ENCODE measurements at places on chromosomes 4 and X. TPM values are rescaled to one million over a fixed set of nuclear protein-coding genes. Genes with fewer than 3 reads are reported as not detected.

Gene PPARGC1A
- not detected for total RNA-seq

Gene SNCA
- not detected for total RNA-seq

Gene CT45A3
- not detected for total RNA-seq

Gene COX7B2
- total RNA-seq, result not detected

Gene CNKSR2
- 19.9 TPM for total RNA-seq

Gene LINC00632
- not detected for total RNA-seq

Gene ENPEP
- total RNA-seq, result not detected

Gene MID1
- 0.31 TPM for total RNA-seq

DNA sequence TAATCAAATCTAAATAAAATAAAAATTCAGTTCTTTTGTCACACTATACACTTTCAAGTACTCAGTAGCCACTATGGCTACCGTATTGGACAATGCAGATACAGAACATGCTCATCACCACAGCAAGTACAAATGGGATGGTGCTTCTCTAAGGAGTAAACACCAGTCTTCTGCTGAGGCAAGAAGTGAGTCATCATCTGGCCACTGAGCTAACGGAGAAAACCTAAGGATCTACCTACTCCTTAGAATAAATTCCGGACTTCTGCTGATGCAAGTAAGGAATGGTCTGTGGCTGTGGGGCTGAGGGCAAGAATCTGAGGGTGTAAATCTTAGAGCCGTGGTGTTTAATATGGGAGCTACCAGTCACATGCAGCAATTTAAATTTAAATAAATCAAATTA lies 11.3 kb upstream of the RBMXL3 start:
- no peak for DNase-seq

GRCh38 chrX:13535376-13536165 lies 33.8 kb upstream of the EGFL6 start:
- DNase-seq, result no peak

DNA sequence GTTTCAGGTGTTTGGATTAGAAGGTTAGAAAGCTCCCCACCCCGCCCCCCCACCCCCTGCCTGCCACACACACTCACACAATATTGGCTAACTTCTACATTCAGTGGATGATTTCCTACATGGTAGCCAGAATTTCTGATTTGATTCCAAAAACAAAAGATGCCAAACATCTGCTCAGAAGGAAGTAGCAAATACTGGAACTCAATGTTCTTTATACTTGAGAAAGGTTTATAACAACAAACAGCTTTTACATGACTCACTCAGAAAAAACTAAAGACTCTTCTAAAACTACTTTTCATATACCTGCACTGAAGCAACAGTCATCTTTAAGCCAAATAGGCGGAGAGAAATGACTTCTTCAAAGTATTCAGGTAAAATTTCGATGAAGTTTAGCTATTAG lies 750.5 kb upstream of the POU3F4 start:
- DNase-seq, result no peak

GRCh38 chr4:11488657-11489452 lies 60.2 kb upstream of the HS3ST1 start:
- no peak for DNase-seq

- peak; percentile 6 for DNase-seq
Measured at GRCh38 chr4:122827879-122828601, 1.4 kb downstream of the FGF2 start.

DNA sequence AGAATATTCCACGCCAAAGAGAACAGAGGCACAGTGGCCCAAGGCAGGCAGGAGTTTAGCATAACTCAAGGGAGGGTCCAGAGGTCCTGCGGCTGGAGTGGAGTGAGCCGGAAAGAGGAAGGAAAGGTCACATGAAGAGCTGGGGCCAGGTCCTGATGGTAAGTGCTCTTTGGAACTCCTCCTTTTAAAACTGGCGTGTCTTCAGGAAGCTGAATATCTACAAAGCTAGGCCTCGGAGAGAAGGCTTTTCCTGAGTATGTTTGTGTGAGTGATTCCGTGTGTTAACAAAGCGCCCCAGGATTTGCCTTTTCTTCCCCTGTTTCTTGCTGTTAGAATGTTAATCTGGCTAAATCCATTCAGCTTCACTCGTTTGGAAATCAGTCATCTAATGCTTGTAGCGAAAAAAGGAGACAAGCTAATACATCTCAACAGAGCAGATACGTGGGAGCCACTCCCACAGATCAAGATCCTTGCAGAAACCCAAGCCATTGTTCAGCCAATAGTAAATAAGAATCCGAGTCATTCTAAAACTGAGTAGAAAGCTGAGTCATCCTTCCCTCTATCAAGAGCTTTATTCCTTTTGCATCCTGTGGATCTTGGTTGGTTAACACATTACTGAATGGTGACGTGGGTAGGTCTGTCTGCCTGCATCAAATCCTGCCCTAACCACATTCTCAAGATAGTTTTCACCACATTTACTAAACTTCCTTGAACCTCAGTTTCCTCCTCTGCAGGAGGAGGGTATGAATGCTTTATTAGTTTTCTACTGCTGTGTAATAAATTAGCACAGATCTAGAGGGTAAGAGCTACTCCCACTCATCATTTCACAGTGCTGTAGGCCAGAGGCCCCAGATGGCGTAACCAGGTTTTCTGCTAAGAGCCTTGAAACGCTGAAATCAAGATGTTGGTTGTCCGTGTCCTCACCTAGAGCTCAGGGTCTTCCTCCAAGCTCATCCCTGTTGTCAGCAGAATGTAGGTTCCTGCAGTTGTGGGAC lies 43.2 kb upstream of the RBM47 start:
- DNase-seq, result no peak

GRCh38 chrX:17496407-17496806 lies 121.4 kb downstream of the NHS start:
- DNase-seq, result no peak

DNA sequence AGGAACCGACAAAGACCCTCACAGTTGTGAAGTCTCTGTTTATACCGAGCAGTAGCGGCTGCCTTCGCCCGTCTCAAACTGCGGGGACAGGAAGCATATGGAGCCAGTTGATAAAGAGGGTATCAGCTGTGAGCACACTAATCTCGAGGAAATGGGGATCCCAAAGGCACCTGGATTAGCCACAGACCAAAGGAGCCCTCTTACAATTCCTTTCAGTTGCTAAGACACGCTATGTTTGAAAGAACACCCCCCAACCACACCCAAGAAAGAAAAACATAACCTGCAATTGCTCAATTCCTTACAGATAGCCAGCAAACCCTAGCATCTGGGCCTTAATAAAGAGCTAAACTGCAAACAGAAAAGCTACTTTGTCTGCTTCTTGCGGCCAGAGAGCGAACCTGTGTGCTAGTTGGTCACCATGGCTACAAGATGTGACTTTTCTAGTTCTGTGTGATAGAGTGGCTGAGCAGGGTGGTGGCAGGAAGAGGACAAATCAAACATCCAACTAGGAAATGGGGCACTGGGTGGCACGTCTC lies 23.3 kb upstream of the CHRNA9 start:
- peak; percentile 75 for DNase-seq

GRCh38 chr4:164783976-164784375 lies 30.0 kb downstream of the SMIM31 start:
- no peak for DNase-seq

GRCh38 chr4:10334506-10335028 lies 122.7 kb downstream of the ZNF518B start:
- DNase-seq, result no peak

DNA sequence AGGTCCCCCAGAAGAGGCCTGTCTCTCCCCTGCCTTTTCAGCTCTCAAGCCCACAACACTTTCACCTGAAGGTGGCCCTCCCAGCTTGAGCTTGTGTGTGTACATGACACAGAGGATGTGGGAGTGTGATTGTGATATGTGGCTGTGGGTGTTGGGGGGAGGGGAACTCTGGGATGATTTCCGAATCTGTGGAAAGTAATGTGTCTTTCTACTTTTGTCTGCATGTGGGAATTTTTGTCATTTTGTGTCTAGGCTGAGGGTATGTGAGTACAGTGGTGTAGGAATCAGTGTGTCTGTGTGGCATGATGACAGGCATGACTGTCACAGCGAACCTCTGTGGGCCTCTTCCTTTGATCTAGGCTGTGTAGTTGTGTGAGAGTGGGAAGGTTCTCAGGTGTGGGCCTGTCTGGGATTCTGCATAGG lies 6.4 kb downstream of the SYP start:
- no peak for DNase-seq

DNA sequence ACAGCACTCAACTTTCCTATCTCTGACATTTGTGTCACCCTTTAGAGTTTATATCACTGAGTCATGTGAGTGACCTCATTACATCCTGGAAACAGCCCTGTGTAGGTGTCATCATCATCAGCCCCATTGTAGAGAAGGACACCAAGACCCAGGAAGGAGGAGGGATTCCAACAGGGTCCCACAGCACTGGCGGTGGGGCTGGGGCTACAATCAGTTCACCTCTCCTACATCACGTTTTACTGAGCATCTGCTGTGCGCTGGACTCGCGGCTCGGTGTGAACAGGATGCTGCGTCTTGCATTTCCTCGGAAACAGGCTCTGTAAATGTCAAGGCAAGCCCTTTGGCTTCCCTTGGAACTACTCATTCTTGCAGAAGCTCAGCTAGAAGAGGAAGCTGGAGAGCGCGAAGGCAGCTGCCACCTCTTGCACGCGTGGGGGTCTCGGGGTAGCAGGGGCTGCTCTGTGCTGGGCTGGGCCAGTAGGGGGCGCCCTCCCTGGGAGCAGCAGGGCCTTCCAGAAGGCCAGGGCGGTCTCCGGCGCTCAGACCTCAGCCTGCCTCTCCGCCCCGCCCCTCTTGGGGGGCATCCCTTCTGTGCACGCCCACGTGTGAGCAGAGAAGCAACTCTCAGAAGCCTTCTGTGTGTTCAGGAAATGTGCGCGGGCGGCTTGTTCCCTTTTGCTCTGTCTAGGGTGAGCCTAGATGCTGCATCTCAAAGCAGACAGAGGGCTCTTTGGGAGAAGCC lies 29.0 kb downstream of the REELD1 start:
- peak; percentile 67 for DNase-seq

DNA sequence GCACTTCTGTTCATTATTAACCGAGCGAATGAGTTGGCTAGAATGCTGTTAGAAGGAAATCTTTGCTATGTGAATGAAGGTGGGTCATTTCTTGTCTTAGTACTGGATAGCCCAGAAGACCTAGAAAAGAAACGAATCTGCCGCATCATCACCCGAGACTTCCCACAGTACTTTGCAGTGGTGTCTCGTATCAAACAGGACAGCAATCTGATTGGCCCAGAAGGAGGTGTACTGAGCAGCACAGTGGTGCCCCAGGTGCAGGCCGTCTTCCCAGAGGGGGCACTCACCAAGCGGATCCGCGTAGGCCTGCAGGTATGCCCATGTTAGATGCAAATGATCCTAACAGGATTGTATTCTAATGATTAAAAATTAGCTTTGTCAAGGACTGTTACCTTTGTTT lies 286.3 kb downstream of the ANK2 start:
- no peak for DNase-seq

- DNase-seq, result no peak
Measured at GRCh38 chr4:92050875-92051274, 252.9 kb upstream of the GRID2 start.

DNA sequence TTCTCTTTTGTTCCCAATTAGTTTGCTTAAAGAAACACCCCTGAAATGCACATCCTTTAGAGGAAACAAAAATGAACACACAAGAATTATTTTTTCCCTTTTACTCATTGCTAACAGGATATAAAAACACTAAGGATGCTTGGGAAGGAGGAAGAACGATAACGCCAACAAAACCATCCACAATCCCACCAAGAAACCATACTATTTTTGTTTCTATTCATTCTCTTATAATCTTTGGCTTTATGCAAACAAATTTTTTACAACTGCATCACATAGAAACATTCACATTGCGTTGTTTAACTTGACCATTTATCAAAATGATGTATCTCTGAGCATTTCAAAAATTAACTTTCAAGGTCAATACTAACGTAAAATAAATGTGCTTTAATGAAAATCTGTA lies 12.0 kb downstream of the APBB2 start:
- DNase-seq, result no peak

DNA sequence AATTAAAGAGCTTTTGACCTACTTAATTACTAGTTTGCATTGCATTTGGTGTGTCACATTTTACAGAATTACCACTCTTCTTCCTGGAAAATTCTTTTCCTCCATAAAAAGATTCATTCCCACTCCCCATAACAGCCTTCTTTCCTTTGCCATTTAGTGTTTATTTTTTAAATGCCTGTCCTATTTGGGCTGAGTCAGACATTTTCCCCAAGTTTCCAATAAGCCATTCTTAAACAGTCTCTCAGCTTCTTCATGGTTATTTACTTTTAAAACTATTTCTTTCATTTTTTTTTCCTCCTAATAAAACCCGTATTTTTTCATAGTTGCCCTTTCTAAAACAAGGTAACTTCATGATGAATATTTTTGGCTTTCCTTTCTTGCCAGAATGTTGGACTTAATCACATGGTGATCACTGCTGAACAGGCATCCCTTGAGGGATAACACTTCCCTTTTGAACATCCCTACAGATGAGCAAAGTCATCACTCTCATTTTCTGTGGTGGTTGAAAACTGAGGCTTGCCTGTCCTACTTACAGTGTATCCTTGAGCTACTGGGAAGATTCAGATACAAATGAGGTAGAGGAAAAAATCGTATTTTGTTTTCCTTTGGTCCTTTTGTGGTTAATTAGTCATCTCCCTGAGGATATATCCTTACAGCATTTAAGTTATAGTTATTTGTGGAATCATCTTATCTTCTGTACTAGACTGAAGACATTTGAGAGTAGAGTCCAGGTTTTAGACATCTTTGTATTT lies 520.5 kb upstream of the NR3C2 start:
- DNase-seq, result no peak

All from naive thymus-derived CD8-positive, alpha-beta T cell (primary cell).